ENCODE measurements at places on chromosomes 16 and 17.

GRCh38 chr17:66073384-66073783 is 118.5 kb downstream of the CEP112 start:
- no peak for DNase-seq

- no peak for DNase-seq
These were observed 3.4 kb downstream of the ALDOA start for GRCh38 chr16:30068750-30069610.

DNA sequence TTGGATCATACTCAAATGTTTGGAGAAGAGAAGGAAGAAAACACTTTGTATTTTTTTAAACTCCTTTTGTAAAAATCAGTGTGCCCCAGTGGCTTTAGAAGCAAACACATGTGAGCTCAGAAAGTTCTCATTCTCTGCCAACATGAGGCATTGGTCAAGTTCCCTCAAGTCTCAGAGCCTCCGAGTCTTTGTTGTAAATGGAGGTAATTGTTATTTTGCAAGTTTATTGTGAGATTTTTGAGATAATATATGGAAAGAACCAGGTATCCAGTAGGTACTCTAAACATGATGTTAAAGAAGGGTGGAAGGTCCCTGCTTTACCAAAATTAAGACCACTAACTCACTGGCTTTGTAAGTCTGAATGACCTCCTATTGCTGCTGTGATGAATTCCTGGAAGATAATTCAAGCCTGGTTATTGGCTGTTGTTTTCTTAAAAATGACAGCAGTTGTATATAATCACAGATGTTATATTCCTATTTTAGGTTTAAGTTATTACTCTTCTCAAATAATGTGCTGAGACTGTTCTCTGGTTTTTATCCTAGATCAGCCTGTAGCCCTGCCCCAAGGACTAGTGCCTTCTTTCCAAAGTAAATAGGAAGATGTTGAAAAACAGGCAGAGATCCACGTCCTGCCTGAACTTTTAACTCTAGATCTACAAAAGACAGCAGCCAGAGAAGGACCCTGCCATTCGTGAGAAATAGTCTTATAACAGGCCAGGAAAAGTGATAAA is 2.4 kb downstream of the HLF start:
- no peak for DNase-seq

- DNase-seq, result no peak
These were observed 2.9 kb downstream of the RPH3AL start for GRCh38 chr17:349666-350065.

DNA sequence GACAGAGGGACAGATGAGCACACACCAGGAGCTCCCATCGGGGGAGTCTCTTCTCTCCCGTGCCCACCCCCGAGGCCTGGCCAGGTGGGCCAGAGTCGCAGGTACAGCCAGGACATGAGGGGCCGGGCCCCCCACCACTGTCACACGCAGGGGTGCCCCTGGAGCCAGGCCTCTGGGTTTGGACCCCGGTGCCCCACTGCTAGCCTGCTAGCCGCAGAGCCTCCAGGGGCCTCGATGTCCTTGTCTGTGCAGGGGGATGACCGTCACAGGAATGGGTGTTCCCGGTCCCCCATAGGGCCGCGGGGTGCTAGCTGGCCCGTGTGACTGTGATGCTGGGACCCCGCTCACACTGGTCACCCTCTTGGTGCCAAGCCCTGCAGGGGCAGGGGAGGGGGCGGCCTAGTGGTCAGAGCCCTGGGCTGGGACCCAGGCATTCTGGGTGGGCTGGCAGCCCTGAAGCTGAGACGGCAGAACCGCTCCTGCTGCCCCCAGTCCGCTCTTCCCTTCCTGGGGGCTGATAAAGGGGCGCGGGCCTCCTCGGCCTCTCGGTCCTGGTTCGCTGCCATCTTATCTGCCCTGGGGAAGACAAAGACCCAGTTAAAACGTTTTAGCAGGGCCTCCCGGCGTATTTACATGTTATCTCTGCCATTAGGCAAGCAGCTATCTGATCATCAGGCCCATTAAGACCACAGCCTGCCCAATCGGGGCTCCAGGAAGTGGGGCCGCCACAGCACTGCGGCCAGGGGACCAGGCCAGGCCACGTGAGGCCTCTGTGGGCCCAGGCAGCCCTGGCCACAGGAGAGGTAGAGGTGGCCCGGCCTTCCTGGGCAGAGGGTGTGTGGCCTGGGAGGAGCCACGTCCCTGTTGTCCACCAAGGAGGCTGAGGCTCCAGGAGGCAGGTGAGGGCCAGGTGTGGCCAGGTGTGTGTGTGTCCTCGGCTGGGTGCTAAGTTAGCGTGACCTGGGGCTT is 57.2 kb upstream of the ZC3H18 start:
- no peak for DNase-seq

- DNase-seq, result no peak
These were observed 204.8 kb upstream of the COX10 start for GRCh38 chr17:13864521-13864920.

- no peak for DNase-seq
These were observed 54.1 kb upstream of the NFAT5 start for GRCh38 chr16:69511651-69512050.

DNA sequence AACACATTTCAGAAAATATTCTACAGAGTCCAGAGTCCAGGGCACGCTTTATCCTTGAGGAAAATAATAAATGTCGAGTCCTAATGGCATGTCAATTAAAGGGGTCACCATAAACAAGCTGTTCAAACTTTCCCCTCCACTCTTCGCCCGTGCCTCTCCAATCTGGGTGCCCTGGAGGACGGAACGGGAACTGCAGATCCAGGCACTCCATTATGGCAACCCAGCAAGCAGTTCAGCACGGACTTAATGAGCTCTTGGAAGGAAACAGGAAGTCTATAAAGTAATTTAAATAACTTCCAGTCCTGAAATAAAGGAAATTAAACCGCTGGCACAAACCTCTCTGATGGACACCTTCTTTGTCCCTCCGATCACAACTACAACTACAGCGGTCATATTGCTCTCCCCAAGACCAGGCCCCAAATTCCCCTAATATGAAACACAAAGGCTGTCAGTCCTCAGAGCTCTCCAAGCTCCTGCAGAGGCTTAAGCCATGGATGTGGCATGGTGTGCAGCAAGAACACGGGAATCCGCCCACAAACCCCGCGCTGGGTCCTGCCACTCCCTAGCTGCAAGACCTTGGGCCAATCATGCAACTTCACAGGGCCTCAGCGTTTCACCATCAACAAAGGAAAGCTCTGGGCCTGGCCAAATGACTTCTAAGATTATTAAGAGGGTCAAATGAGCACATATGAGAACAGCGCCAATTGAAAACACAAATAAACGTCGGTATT is 52.6 kb downstream of the ZFHX3 start:
- DNase-seq, result no peak

GRCh38 chr17:75784473-75785015 is at the start of gene UNK:
Gene UNK (plus strand): TSS chr17:75784806. CDS start chr17:75784881, 75 bp downstream.
- peak; percentile 99 for DNase-seq

GRCh38 chr17:10836966-10837590 is 809 bp downstream of the PIRT start:
- no peak for DNase-seq

DNA sequence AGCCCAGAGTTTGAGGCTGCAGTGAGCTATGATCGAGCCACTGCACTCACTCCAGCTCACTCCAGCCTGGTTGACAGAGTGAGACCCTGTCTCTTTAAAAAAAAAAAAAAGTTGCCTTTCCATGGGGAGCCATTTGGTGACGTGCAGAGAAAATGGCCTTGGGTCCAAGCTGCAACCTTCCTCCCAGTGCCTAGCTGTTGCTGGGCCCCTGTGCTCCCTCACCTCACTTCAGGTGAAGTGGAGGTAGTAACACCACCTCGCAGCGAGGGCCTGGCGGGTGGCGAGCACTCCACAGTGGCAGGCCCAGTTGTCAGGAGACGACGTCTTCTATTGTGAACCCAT is 17.4 kb downstream of the SYT17 start:
- no peak for DNase-seq

Data from urothelium cell line (cell line).